Aorta (tissue), 5 donors: ENCODE measurements at places on chromosomes 6 and 20. TPM values are rescaled to one million over a fixed set of nuclear protein-coding genes. Genes with fewer than 3 reads are reported as not detected.

OTOR gene
- not detected for total RNA-seq

SIRPA gene
- 62.9 TPM for total RNA-seq

ETV7 gene
- total RNA-seq, result 2.2 TPM

ANGPT4 gene
- 0.19 TPM for total RNA-seq

SMLR1 gene
- not detected for total RNA-seq

- no peak overlapping the region for H3K4me3 ChIP-seq
- H3K36me3 ChIP-seq, result no peaks in the 10 kb centered on the region
- H3K27me3 ChIP-seq, result no peaks in the 10 kb centered on the region
- no peak for DNase-seq
- H3K27ac ChIP-seq, result no peak overlapping the region
- no peaks in the 10 kb centered on the region for H3K4me1 ChIP-seq
These were observed 48.1 kb upstream of the CTAGE9 start for GRCh38 chr6:131758920-131759319.

GRCh38 chr6:14177413-14178082 lies 60.0 kb downstream of the CD83 start:
- H3K27me3 ChIP-seq, result no peaks in the 10 kb centered on the region
- H3K27ac ChIP-seq, result no peak overlapping the region
- no peak overlapping the region for H3K4me3 ChIP-seq
- no peaks in the 10 kb centered on the region for H3K4me1 ChIP-seq

DNA sequence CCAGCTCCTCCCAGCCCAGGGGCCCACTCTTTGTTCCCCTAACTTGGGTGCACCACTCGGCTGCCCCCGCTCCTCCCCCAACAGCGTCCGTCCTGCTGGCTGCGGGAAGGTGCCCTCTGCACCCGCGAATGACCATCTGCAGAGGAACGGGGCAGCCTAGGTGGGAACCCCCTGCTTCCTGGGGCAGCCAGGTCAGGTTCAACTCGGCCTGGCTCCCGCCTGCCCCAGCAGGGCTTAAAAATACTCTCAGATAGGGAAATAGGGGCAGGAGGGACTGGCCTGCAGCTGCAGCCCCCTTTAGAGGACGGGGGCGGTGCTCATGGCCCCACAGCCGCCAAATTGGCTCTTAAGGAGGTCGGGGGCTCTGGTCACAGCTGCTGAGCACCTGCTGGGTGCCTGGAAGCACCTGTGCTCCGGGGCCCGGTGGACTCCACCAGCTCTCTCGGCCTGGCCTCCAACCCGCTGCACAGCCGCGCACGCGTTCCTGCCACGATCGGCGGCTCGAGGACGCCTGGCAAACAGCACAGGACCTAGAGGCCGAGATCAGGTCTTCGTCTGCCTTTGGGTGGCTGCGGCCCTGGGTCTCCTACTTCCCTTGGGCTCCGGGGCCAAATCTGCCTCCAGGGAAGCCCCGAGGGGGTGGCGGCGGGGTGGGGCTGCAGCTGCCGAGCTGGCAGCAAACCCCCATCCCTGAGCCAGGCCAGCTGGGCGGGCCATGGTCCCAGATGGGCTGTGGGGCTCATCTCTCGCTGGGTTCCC lies 700 bp upstream of the LAMA5 start:
- no peaks in the 10 kb centered on the region for H3K4me1 ChIP-seq
- H3K27me3 ChIP-seq, result no peaks in the 10 kb centered on the region
- DNase-seq, result no peak
- H3K27ac ChIP-seq, result peak overlapping the region; percentile 48
- no peaks in the 10 kb centered on the region for H3K36me3 ChIP-seq
- H3K4me3 ChIP-seq, result peak overlapping the region; percentile 73

- no peaks in the 10 kb centered on the region for H3K4me1 ChIP-seq
- H3K4me3 ChIP-seq, result peak overlapping the region; percentile 78
- no peaks in the 10 kb centered on the region for H3K36me3 ChIP-seq
- no peak overlapping the region for H3K27ac ChIP-seq
- peak; percentile 54 for DNase-seq
These were observed 523 bp downstream of the TMEM30A start for GRCh38 chr6:75283907-75284631.

GRCh38 chr6:112437058-112437457 lies 89.9 kb downstream of the RFPL4B start:
- H3K27me3 ChIP-seq, result no peaks in the 10 kb centered on the region
- DNase-seq, result no peak
- H3K27ac ChIP-seq, result no peak overlapping the region
- H3K36me3 ChIP-seq, result no peaks in the 10 kb centered on the region

DNA sequence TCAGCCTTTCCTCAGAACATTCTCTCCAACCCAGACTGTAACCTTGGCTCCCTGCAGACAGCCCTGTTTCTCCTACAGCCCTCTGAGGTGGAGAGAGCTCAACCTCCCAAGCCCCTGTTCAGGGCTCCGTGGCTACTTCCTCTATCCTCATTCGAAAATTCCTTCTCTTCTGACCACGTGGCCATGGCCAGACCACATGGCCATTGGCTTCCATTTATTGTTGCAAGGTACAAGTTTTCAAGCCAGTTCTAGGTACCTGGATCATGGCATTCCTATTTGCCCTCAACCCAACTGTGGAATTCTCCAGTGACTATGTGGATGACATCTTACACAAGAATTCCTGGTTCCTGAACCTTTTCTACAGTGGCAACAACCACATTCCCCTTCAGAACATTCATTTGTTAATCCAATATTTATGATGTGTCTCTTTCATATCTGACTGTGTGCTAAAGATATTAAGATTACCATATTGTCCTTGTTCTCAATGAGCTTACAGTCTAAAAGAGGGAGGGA lies 161.9 kb downstream of the GMPR start:
- no peak for DNase-seq
- no peaks in the 10 kb centered on the region for H3K36me3 ChIP-seq
- H3K4me1 ChIP-seq, result peaks cover 10% of the 10 kb centered on the region
